ENCODE measurements at places on chromosomes 11 and 22.

DNA sequence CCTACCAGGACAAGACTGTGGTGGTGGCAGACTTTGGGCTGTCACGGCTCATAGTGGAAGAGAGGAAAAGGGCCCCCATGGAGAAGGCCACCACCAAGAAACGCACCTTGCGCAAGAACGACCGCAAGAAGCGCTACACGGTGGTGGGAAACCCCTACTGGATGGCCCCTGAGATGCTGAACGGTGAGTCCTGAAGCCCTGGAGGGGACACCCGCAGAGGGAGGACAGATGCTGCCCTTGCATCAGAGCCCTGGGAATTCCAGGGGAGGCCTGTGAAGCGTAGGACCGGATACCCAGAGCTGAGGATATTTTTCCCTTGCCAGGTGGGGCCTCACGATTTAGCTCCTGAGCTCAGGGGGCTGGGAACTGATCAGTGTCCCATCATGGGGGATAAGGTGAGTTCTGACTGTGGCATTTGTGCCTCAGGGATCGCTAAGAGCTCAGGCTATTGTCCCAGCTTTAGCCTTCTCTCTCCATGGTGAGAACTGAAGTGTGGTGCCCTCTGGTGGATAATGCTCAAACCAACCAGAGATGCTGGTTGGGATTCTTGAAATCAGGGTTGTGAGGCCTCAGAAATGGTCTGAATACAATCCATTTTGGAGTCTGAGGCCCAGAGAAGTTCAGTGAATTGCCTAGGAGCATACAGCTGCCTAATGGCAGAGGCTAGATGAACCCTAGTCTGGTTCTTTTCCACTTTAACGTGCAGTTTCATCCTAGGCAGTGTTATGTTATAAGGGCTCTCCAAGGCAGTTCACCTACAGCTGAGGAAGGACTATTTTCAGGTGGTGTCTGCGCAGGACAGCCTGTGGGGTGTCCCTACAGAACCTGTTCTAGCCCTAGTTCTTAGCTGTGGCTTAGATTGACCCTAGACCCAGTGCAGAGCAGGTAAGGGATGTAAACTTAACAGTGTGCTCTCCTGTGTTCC, 19.5 kb downstream of the PIK3IP1 start:
- DNase-seq, result peak; percentile 71

- peak; percentile 16 for DNase-seq
Observed at GRCh38 chr11:65744026-65744698, 23.6 kb upstream of the RNASEH2C start.

- no peak for DNase-seq
Observed at GRCh38 chr22:46737976-46738646, at the start of gene CERK. CERK (minus strand) TSS chr22:46738252; CDS start chr22:46738148, 104 bp downstream.

DNA sequence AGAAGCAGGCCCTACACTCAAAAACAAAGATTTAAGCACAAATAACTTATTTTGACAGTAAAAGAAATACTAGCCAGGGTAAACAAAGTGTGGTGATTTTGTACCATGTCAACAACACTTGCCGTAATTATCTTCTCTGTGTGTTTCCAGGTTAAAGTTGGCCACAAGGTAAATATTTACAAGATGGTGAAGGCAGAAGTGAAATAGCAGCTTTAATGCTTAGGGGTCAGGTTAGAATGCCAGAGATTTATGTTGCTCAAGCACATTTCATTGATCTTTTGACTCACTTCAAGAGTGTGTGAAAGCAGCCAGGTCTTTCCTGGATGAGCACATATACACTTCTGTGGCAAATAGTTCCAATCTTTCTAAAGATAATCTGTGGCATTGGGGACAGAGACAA, 270.2 kb upstream of the LUZP2 start:
- DNase-seq, result no peak

DNA sequence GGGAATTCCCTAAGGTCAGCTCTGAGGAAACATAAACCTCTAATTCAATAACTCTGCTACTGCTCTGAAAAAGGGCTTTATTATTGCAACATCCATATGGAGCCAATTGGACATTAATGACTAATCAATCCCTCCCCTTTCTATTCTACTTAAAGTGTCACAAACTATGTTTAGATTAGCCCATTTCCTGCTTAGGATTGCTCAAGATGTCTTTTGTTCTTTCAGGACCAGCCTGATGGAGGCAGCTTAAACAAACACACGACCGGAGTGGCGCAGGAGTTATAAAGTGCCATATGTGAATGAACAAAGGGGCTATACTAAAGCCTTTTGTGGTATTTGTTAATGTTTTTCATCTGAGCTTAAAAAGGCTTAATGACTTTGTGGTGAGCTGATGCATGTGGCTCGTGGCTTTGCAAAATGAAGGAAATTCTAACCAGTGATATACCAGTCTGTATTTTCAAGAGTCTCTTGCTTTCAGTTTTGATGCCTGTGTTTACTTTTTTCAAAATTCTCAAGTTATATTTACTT, 354.4 kb downstream of the SOX6 start:
- peak; percentile 96 for DNase-seq

- no peak for DNase-seq
Observed at GRCh38 chr11:123683428-123684170, 29.2 kb upstream of the SCN3B start.

DNA sequence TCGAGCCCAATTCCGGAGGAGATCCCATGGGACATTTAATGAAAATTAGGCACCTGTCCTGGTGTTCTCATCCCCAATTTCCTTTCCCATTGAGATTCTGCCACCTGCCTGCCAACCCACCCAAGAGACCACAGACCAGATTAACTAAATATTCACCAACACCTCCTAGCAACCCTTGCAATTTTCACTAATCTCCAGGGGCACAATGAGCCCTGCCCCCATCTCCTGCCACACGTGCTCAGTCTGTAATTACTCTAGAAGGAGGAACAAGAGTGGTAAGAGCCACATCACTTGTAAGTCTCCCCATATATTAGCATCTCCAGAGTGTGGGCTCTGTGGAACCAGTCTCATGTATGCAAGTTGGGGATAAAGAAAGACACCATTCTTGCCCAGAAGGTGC, 38.0 kb downstream of the IL18BP start:
- DNase-seq, result no peak

DNA sequence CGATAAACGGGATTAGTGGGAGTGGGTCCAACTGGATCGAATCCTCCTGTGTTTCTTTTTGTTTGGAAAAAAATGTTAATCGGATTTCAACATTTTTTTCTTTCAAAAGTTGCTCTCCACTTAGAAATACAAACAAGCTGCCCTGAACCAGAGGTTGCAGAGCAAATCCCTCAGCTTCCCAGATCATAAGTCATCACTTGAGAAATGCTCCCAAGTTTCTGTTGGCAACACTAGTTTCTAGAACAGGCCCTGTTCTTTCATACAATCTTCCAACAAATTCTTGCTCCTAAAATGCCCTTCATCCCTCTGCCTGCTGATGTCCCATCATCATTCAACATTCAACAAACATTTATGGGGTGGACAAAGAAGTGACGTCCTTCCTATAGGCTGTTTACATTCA, 1.3 kb upstream of the MLC1 start:
- no peak for DNase-seq

DNA sequence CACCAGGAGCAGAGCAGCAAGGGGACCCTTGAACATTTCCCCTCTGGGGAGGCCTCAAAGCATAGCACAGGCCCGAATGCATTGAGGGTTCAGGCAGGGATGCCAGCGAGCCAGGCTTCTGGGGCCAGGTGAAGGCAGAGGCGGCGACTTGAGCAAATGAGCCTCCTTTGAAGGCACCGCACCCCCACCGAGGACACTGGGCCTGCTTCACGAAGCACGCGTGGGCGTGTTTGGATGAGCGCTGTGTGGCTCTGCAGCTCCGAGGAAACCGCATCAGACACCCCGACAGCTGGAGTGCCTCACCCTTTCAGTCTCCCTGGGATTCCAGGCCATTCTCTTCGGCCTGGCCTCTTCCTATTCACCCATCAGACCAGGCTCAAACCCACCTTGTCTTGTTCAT, 301.8 kb downstream of the NTM start:
- no peak for DNase-seq

GRCh38 chr11:47591764-47592163, 2.4 kb downstream of the C1QTNF4 start:
- DNase-seq, result no peak

DNA sequence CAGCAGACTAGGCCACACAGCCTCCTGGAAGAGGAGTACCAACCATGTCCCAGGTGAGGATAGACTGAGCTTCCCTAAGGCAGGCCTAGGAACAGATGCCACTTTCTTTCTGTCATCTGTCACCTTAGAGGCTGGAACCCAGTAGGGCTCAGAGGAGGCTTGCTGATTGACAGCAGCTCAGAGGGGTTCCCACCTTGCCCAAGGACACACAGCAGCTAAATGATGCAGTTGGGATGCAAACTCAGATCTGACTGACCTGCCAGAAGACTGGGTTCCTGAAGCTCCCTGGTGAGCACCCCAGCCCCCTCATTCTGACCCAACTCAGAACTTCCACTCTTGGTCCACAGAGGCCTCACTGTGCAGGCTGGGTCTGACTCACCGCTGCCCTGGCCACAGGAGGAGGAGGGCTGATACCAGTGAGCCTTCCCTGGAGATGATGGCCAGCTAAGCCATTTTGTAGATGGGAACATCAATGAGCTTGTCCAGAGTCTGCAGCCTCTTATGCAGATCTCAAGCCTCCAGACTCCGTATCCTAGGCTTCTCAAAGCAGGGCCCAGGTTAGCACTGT, 14.0 kb downstream of the CAPN5 start:
- DNase-seq, result no peak

DNA sequence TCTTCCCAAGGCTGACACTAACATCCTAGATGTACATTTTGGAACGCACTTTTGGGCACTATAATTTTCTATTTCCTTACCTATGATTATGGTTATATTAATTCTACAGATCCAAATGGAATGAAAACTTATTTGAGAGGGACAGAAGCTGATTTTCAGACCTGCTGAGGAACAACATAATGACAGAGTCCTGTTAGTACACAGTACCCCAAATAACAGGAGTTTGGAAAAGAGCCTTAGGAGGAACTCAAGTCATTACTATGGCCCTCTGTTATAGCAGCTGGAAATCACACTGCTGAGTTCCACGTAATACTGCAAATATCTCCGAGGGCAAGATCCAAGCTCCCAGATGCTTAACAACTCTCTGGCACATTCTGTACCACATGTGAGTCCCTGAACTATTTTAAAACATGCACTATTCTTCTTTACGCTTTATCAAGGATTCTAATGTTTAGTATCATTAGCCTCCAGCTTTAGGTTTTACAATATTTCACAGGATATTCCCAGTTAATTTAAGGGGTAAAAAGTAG, 1027.7 kb upstream of the CCDC90B start:
- DNase-seq, result no peak

DNA sequence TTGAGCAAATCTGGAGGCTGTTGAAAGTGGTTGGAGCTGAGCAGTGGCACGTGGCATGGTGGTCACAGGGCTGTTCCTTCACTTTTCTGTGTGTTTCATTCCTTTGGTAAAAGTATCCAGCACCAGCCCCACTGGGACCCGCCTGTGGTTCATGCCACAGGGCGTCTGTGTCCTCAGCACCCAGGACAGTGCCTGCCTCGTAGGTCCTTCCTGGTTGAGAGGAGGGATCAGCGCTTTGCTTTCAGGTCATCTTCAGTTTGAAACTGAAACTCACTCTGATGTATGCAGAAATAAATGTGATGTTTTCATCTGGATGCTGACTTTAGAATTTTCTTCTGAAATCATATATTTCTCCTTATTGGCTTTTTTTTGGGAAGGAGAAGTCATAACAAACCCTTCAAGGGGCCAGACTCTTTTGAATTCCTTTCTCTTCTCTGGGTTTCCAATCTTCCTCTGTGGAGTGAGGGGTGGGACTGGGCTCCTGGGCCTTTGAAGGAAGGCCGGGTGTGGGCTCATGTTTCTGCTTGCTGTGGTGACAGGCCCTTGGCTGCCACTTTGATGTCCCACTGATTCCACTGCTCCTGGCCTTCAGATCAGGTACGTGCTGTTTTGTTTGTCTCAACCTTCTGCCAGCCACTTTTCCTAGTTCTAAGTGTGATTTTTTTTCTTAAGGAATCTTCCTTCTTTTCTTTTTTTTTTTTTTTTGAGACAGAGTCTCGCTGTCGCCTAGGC, 26.2 kb downstream of the TBC1D22A start:
- no peak for DNase-seq

DNA sequence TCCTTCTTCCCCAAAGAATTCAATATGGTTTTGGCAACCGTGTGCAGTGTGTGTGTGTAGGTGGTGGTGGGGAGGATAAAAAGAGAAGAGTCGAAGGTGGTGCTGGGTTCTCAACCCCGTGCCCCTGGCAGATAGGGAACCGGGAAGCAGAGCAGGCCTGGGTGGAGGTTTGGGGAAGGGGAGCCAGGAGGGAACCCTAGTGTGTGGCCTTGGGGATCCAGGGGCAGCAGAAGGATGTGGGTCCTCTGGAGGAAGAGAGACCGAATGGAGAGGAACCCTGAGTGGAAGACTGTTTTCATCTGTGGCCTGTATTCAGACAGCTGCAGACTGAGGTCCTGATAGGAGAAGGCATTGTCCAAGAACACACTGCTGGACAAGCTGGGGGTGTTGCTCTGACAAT, 73.3 kb upstream of the B3GAT1 start:
- no peak for DNase-seq

DNA sequence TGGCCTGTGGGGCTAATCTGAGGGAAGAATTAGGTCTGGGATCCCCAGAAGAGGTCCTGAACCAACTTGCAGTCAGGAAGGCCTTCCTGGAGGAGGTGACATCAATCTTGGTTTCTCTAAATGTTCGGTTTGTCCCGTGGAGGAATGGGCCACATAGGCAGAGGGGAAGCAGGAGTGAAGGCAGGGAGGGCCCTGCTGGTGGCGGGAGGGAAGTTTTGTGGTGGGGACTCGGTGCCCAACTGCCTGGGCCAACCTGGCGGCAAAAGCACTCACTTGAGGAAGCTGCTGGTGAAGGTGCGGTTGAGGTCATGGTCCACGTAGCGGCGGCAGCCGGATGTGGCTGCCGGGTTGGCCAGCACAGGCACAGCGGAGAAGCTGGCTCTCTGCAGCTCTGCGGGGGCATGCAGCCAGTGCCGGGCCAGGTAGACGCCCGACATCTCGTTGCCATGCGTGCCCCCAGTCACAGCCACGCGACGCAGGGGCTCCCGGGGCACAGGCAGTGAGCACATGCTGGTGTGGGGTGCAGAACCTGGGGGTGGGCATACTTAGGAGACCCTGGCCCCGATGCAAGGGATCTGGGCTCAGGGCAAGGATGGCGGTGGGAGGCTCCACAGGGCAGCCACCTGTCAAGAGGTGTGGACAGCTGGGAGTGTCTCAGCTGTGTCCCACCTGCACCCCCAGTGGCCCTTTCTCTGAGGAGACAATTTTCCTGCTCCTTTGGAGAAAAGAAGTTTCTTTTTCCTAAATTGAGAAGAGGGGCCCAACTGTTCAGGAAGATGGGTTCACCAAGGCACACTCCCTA, 3.8 kb downstream of the ACY3 start:
- DNase-seq, result peak; percentile 48

Measured in renal cortical epithelial cell (primary cell).